MM.1S (cell line): ENCODE measurements at places on chromosomes 2 and 18.

- no peak for DNase-seq
Measured at GRCh38 chr2:56195563-56195962, 11.8 kb downstream of the CCDC85A start.

DNA sequence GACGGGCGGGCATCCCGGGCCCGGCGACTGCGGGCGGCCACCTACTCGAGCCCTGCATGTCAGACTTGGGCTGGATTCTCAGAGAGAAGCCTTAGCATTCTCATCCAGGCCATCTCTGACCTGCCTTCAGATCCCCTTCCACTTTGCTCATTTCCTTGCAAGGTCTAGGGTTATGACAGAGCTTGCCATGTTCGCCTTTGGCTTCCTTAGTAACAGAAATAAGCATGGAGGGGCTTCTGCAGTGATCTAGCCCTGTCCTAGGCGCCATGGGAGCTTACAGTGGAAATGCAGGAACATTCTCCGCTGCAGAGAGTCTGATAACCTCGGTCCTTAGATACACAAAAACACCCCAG, 632 bp upstream of the ACVR1 start:
- no peak for DNase-seq

- DNase-seq: no peak
Measured at GRCh38 chr2:68302281-68302875, 17.4 kb downstream of the CNRIP1 start.

- DNase-seq: peak; percentile 34
Measured at GRCh38 chr18:11849841-11850634, 1.2 kb upstream of the CHMP1B start.

DNA sequence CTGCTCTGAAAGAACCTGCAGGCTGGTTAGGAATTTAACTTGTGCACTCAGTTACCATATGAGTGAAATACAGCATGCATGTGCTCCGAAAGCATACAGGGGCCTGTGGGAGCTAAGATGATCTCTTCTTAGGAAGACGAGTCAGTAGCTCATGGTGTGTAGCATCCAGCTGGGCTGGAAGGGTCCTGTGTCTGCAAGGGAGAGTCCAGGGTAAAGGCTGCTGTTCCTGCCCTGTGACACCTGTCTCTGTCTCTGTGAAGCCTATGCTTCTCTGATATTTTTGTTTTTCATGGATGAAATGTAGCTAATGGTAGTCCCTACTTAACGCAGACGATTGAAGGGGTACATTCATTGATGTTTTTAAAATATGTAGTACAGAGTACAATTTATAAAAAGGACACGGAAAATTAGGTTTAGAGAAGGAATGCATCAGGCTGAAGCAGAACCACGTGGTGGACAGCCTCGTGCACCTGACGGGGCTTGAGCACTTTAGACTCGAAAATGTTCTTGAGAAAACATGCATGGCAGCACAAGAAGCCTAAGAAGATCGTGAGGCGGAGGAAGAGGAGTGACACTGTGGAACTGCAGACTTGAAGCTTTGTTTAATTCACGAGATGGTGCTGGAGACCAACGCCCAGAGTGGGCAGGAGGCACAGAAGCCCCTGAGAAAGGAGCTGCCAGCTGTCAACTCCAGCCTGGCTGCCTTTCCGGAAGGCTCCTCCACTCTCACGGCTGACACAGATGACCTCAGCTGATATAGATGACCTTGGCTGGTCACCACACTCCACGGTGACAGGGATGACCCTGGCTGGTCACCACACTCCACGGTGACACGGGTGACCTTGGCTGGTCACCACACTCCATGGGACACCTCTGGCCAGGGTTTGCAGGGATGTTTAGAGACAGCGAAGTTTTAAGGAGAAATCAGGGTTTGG, 110.6 kb downstream of the TMEM18 start:
- DNase-seq: no peak

DNA sequence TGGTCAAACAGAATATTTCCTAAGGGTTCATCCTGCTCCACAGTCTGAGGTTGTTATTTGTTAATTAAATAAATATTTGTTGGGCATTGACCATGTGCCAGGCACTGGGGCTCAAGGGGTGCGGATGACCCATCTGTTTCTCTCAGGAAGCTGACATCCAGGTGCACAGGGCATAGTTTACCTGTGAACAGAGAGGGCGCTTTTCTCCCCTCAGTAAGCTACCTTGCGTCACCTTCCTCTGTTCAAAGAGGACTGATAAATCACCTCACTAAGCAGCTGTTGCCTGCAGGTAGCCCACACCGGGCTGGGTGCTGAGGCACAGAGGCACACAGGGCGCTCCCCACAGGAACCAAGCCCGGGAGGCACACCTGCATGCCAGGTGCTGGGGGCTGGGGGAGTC, 41.6 kb downstream of the SH3RF3 start:
- no peak for DNase-seq

DNA sequence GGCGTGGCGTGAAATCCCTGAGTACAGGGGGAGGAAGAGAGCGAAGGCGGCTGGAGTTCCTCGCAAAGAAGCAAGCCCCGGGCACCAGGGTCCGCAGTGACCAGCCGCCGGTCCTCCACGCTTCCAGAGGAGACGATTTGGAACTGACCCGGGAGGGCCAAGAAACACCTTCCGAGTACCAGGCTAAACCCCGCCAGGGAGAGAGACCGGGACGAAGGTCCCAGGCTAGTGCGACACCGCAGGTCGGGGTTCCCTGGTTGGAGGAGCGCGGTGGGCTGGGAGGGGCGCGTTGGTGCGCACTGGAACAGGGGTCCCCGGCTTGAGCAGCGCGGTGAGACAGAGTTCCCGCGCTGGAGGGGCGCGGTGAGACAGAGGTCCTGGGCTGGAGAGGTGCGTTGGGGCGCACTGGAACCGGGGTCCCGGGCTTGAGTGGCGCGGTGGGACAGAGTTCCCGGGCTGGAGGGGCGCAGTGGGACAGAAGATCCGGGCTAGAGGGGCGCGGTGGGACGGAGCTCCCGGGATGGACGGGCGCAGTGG, 901 bp downstream of the WDFY1 start:
- DNase-seq: no peak

- DNase-seq: no peak
Measured at GRCh38 chr2:240916571-240917008, 10.5 kb downstream of the CROCC2 start.

DNA sequence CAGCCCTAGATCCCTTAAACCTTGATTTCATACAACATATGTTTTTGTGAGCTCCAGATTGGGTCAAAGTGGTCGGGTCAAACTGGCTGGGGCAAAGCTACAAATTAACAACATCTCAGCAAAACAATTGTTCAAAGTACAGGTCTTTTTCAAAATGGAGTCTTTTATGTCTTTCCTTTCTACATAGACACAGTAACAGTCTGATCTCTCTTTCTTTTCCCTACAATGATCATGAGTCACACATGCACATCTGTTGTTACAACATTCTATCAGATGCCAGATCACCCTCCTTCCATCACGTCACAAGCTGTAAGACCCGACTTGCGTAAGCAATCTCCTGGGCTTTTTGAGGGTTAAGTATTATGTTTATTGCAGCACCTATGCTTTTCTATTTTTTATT, 55.1 kb downstream of the RHOB start:
- DNase-seq: no peak

GRCh38 chr2:17482651-17483050, 35.6 kb downstream of the RAD51AP2 start:
- no peak for DNase-seq

DNA sequence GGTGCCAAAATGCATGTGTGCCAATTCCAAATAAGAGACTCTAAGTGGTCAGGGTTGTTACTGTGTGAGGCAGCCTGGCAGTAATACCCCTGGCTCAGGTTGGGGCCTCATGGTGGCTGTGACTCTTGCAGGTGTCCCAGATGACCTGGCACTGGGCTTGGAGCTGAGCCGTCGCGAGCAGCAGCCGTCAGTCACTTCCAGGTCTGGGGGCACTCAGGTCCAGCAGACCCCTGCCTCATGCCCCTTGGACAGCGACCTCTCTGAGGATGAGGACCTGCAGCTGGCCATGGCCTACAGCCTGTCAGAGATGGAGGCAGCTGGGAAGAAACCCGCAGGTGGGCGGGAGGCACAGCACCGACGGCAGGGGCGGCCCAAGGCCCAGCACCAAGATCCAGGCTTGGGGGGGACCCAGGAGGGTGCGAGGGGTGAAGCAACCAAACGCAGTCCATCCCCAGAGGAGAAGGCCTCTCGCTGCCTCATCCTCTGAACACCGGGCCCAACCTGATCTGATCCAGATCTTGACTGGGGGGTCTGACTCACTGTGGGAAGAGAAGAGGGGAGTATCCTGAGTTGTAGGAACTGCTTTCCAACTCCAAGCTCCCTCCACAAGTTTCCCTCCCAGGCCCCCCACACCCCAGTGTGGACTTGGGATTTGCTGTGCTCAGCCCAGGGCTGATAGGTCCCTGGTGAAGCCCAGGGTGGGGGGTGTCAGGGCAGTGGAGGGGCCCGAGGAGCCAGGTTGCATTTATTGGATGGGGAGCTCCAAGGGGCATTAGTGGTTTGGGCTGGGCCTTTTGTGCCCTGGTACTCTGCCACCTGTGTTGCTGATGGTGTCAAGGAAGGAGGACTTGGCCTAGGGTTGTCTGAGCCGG, 5.6 kb downstream of the DNAJB2 start:
- DNase-seq: no peak

DNA sequence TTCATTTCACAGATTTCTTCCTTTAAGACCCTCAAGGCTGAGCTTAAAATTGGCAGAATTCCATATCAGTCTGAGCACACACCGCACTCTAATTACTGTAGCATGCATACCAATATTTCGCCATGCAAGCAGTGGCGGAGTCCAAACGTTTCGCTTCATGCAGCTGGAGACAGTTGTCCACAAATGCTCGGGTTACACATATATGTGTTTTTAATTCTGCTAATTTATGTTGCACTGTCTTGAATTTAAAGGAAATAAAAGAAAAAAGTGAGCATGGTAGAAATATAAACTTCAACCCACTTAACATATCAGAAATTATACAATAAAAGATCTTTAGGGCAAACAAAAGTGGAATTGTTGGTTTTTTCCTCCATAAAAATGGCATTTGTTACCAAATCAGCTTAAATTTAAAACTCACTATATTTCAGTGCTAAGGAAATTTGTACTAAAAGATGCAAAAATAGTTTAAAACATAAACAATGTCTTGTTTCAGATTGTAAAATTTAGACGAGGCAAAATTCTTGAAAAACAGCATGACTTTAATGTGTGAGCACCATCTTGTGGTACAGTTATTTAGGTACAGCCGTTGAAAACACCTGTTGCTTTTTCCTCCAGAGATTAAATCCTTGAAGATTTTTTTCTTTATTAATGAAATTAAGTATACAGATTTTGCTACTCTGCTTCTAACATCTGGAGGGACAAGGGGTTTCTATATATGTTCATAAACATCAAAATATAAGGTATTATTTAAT, 24.1 kb upstream of the KANSL1L start:
- peak; percentile 66 for DNase-seq

- no peak for DNase-seq
Measured at GRCh38 chr2:167136879-167137596, 248.8 kb downstream of the XIRP2 start.

GRCh38 chr2:129922571-129923264, 56.7 kb upstream of the RAB6C start:
- peak; percentile 71 for DNase-seq

- DNase-seq: no peak
Measured at GRCh38 chr2:6492573-6492972, 373.1 kb downstream of the CMPK2 start.

GRCh38 chr18:58526425-58527284, 102.2 kb downstream of the ALPK2 start:
- no peak for DNase-seq

DNA sequence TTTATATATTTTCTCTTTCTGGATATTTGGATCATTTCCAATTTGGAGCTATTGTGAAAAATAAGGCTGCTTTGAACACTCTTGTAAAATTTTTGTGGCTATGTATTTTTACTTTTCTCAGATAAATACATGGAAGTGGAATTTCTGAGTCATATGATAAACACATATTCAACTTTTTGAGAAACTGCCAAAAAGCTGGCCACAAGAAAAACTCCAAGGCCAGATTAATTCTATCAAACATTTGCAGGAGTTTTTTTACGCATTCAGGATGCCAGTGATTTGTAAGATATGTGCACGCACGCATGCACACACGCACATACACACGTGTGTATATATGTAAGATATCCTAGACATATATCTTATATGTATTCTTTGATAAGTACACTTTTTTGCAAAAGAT, 477.5 kb upstream of the SPHKAP start:
- DNase-seq: no peak

- DNase-seq: no peak
Measured at GRCh38 chr18:49744376-49745008, 68.8 kb downstream of the ACAA2 start.

DNA sequence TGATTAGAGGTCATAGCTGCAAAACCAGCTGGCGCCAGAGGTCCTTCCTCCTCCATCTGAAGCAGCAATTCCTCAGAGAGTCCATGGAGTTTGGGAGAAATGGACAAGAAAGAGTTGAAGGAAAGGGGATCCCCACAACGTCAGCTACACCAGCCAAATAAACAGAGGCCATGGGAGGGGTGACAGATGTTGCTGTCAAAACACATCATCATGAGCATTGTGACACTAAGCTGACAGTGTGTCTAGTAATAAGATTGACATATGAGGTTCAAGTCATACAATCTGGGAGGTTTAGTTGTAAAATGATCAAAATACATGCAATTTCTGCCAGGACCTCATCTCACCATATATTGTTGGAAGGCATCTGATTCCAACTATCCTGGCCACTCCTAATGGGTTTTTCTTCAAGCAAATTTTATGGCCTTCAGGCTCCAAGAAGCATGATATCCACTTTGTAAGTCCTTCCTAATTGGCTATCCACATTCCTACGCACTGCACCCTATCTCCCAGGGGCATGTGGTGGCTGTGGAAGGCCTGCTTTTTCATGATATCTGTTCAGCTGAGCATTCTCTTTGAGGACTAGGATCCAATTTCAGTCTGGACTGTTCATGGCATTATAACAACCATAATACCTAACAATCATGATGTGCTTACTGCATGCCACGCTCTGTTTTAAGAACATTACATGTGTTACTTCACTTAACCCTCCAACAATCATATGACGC, 335.0 kb upstream of the ID2 start:
- DNase-seq: no peak

DNA sequence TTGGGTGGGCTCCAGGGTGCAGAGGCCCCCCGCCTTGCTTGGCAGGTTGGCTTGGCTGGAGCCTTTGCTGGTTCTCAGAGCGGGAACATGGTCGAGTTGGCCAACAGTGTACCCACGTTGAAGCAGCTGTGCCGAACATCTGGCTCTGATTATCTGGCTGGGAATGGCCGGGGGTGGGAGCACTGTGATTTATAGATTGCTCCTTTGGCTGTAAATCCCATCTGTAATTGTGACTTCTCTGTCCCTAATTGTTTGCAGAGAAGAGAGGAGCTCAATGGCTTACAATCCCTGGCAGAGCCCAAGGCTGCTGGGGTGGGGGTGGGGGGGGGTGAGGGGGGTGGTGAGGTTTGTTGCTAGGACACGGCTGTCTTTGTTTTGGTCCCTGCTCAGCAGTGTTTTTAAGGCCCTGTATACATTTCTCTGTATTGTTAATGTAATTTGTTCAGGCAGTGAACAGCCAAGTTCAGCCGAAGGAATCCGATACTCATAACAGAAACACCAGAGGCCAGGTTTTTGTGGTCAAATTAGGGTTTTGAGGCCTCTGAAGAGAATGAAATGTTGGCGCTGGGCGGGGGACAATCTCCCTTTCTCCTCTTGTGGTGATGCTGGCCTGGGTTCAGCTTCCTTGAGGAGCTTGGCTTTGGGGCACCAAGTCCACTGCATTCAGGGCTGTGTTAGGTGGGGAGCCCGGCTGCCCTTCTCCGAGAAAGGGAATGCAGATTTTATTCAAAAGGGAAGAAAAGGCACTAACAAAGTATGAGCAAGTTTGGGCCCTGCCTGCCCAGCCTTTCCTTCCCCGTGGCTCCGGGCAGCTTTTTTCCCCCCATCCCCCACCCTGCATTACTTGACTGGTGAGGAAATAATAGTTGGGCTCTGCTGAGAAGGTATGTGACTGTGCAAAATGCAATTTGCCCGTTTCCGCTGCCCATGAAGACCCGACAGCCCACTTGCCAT, 82.5 kb downstream of the TCF7L1 start:
- peak; percentile 13 for DNase-seq
